NCI-H1105 treated with DMSO at 0.1 percent for 48 hours (cell line): ENCODE measurements at places on chromosomes 12 and 14.

DNA sequence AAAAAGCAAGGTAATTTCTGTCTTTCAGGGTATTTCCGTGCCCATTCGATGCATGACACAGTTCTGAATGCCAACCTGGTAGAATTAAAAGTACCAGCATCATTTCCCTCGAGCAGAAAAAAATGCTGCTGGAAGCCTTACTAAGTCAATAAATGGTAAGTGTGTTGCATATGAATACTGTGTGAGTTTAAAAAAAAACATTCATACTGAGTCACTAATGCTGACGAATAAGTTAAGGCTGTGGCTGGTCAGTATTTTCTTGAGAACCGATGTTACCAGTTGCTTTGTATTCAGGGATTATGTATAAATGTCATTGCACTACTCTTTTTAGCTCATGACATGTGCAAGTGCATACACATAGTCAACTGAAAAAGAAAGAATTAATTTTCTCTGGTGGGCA, 710.2 kb downstream of the TRHDE start:
- DNase-seq, result no peak

DNA sequence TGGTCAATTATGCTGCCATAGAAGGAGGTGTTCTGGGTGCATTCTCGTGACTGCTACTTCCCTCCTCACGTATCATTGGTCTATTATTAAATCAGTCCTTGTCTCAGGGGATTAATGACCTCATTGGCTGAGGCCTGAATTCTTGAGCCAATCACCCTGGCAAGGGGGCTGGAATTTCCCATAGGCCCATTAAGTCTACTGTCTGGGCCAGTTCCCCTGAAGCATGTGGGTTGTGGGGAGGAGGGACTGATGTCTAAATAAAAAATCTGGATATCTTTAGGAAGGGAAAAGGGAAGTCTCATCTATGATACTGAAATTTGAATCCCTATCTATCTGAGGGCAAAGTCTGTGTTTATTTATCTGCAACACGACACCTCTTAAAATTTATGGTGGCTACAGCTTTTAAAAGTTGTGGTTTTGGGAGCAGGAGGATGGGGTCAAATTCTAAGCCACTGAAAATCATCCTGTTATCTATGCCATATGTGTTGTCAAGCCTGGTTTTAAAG, 71.9 kb downstream of the DYRK2 start:
- peak; percentile 3 for DNase-seq

- DNase-seq, result no peak
These were observed 610.0 kb upstream of the LMO3 start for GRCh38 chr12:17215759-17216570.

DNA sequence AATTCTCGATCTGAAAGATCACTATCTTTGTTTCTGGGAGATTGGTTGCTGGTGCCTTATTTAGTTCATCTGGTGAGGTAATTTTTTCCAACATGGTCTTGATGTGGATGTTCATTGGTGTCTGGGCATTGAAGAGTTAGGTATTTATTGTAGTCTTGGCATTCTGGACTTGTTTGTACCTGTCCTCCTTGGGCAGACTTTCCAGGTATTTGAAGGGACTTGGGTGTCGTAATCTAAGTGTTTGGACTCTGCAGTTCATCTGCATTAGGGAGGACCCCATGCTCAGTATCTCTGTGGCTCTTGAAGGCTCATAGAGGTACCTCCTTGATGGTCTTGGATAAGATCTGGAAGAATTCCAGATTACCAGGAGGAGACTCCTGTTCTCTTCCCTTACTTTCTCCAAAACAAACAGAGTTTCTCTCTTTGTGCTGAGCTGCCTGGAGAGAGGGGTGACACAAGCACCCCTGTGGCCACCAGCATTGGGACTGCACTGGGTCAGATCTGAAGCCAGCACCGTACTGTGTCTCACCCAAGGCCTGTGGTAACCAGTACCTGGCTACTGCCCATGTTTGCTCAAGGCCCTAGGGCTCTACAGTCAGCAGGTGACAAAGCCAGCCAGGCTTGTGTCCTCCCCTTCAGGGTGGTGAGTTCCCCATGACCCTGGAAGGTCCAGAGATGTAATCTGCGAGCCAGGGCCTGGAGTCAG, 5.3 kb downstream of the A2ML1 start:
- no peak for DNase-seq

GRCh38 chr14:94971750-94972149, 185.6 kb downstream of the DICER1 start:
- DNase-seq, result no peak

DNA sequence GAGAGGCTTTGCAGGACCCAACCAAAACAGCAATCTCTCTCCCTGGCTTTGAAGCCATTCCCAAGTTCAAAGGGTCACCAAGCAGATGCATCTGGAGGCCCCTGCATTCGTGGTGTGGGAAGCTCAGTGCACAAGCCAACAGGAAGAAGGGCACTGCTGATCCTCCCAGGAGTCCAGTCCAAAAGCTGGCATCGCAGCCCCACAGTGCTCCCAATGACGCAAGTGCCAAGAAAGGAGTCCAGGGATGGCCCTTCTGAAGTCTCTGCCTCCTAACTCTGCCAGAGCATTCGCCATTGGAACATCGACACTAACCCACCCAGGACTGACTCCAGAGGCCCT, 25.1 kb downstream of the PXN start:
- no peak for DNase-seq

DNA sequence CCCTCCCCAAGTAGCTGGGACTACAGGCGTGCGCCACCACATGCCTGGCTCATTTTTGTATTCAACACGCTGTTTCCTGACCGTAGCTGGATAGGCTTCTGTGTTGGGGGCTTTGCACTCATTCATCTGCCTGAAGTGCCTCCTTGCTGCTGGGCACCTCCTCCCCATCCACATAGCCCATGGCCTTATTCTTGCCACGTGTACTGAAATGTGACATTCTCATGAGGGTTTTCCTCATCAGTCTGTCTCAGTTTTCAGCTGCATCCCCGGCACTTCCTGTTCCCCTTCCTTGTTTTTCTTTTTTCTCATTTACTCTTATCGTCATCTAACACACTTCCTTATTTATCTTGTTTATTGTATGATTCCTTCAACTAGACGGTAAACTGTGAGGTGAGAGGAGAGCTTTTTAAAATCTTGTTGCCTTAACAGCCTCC, 36.6 kb downstream of the RCOR1 start:
- DNase-seq, result no peak

GRCh38 chr12:51950682-51951198, 759 bp upstream of the ACVR1B start:
- DNase-seq, result no peak

DNA sequence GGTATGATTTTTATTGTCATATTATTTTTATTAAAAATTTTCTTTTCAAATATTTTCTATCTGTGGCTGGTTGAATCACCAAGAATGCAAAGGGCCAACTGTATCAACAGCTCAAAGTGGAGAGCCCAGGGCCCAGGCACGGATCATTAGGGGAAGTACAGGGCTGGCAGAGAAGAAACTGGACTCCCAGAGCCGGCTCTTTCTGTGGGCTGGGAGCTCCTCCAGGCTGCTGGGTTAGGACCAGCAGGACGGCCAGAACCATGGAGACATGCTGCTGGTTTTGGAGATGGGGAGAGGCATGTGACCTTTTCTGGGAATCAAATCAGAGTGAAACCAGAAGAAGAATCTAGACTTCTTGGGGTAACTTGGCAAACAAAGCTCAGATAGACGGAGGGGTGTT, 220.5 kb downstream of the CACNA1C start:
- DNase-seq, result no peak

DNA sequence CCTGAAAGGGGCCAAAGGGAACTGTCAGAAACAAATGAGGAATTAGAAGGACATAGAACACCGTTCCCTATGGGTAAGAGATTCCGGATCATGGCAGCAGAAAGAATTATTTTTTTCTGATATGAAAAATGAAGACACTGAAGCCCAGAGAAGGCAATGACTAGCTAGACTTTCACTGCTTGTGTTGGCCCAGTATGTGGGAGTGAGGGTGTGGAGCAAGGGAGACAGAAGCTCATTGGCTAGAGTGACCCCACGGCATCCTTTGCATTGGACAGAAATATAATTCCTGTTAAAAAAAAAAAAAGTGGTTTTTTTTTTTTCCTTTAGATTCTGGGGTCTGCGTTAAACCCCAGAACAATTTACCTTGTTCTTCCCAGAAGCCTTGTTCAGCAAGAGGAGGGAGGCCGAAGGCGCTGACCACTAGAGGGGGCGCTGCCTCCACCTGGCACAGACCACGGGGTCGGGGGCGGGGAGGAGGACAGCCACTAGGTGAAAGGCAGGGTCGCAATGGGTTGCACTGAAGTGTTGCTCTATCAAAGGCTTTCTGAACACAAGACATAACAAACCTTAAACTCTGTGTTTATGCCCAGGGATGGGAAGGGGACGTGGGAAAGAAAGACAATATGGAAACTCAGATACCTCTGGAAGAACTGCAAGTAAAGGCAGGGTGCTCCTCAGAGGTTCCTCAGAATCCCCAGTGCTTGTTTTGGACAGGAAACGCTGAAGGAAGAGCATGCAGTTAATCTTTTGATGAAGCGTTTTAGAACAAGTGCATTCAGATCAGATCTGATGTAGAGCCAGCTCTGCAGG, 156.8 kb downstream of the KCNA5 start:
- DNase-seq, result peak; percentile 42
